CD4-positive, alpha-beta T cell treated with Interleukin-6 at 100 ng/mL for 8 hours (primary cell): ENCODE measurements at places on chromosomes 13 and 19.

- DNase-seq, result no peak
Observed at GRCh38 chr19:32346901-32347300, 1.5 kb downstream of the ZNF507 start.

DNA sequence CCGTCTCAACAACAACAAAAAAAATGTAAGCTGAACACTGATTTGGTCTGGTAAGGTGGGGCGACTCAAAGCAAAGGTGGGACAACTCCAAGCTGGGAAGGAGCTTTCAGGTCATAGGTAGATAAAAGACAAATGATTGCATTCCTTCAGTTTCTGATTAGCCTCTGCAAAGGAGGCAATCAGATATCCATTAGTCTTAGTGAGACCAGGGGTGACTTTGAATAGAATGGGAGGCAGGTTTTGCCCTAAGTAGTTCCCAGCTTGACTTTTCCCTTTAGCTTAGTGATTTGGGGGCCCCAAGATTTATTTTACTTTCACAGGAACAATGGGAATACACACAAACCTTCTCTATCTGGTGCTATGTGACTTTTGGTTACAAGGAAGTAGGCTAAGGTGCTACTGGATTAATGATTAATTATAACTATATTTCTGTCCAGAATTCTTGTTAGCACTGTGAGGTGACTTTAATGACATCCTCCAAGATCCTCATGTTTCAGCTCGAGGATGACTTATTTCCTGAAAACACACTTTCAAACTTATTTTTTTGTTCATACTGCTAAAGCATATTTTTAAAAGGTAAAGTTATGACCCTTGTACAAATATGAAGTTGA lies 10.6 kb upstream of the MTRF1 start:
- DNase-seq, result no peak

- DNase-seq, result no peak
Observed at GRCh38 chr13:26829716-26830115, 69.1 kb upstream of the GPR12 start.

DNA sequence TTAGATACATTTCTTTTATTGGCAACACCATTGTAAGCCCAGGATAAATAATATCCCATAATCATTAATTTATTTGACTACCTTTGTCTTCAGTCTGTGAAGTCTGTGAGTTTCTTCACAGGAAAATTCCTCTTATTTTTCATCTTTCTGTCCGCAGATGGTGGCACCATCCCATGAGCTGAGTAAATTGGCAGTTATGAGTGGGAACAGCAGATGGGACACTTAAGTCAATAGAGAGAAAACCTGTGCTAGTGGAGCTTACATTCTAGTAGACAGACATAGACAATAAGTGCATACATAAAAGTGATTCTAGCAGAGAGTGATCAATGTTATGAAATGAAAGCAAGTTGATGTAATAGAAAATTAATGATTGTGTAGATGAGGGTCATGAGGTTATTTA lies 638.2 kb upstream of the MIR17HG start:
- DNase-seq, result no peak

- peak; percentile 32 for DNase-seq
Observed at GRCh38 chr13:75372517-75372916, 109.5 kb downstream of the TBC1D4 start.

GRCh38 chr13:20477394-20477793 lies 48.3 kb downstream of the CRYL1 start:
- DNase-seq, result no peak

DNA sequence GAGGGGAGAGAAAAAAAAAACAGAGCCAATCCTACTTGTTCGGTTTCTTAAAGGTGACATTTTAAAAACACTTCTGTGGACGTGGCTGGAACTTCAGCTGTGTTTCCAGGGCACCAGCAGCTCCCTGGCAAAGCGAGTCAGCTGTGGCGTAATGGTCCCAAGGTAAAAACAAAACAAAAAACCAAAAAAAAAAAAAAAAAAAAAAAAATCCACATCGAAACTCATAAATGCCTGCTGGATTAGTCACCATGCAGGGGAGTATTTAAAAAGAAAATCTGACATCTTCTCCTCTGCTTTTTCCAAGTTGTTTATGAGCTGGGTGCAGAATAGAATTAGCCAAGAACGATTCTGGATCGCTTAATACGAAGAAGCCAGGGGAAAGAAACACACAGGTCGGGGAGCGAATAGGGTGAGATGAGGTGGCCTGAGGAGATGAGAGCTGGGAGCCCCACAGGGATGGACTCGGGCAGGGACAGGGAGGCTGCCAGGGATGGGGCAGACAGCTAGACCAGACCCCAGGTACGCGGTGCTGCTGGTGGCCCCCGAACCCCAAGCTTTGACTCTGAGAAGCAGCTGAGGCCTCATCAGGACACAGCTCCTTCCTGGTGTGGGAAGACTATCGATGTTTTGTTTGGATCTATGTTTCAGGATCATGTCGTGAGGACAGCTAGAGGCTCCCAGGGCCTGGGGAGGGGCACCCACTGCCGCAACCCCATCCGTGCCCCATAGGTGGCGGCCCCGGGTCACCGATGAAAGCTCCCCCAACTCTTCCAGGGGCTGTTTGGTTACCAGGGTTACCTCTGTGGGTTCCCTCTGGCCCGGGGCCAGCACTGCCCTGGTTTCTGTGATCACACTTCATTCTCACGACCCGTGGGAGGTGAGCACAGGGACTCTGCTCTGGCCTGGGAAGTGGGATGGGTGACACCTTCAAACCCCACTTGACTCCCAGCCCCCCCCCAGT lies 3.1 kb upstream of the CTXN1 start:
- DNase-seq, result peak; percentile 47

DNA sequence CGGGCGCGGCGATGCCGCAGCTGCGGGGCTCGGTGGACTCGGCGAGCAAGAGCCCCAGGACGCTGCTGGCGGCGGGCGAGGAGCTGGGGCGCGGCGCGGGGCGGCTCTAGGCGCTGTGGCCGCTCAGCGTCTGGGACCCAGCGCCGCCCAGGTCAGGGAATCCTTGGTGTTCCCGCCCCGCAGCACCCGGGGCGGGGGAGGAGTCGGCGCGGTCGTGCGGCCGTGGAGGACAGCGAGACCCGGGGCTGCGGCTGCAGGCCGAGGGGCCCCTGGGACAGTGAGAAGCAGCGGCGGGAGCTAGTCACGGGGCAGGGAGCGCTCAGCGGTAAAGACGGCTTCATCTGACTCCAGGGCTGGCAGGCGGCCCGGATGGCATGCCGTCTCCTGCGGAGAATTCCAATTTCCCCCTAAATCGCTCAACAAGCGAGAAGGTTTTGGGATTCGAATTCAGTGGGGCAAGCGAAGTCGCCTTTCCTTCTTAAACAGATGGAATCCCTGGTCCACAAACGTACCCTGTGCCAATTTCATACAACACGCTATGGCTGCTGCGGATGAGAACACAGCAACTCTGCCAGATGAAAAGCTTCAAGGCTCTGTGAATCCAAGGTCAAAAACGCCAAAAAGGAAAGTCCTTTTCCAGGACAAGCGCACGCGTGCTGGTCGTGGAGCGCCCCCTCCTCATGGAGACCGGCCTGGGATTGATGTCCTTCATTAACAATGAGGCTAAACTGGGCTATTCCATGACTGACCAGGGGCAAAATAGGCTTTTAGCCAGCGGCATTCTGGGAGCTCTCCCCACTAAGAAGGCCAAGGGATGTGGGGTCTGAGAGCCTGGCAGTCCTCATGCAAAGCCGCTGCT lies 4.2 kb upstream of the ZSCAN4 start:
- no peak for DNase-seq

GRCh38 chr19:11142528-11143171 lies 12.9 kb downstream of the SPC24 start:
- DNase-seq, result no peak

GRCh38 chr19:1270213-1270853 lies 1.2 kb downstream of the CIRBP start:
- no peak for DNase-seq

GRCh38 chr13:36998624-36999041 lies 507 bp downstream of the ALG5 start:
- no peak for DNase-seq

- DNase-seq, result no peak
Observed at GRCh38 chr13:106906426-106906996, 338.6 kb upstream of the ARGLU1 start.

GRCh38 chr13:41365631-41366030 lies 54.6 kb downstream of the NAA16 start:
- no peak for DNase-seq

DNA sequence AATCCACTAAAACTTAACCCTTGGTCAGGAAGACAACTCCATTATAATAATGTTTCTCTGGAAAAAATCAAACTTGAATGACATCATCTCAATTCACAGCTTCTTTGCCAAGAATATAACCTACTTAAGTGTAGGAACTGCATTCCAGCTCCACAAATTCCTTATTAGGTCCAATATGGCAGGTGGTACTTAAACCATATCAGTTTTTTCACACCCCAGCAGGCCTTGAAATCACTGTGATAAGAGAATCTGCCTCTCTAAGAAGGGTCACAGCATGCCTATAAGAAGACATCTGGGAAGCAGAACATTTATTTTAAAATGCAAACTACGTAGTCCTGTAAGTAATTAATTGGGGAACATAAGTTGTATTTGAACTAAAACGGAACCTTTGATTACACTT lies 687.8 kb downstream of the DIAPH3 start:
- no peak for DNase-seq

DNA sequence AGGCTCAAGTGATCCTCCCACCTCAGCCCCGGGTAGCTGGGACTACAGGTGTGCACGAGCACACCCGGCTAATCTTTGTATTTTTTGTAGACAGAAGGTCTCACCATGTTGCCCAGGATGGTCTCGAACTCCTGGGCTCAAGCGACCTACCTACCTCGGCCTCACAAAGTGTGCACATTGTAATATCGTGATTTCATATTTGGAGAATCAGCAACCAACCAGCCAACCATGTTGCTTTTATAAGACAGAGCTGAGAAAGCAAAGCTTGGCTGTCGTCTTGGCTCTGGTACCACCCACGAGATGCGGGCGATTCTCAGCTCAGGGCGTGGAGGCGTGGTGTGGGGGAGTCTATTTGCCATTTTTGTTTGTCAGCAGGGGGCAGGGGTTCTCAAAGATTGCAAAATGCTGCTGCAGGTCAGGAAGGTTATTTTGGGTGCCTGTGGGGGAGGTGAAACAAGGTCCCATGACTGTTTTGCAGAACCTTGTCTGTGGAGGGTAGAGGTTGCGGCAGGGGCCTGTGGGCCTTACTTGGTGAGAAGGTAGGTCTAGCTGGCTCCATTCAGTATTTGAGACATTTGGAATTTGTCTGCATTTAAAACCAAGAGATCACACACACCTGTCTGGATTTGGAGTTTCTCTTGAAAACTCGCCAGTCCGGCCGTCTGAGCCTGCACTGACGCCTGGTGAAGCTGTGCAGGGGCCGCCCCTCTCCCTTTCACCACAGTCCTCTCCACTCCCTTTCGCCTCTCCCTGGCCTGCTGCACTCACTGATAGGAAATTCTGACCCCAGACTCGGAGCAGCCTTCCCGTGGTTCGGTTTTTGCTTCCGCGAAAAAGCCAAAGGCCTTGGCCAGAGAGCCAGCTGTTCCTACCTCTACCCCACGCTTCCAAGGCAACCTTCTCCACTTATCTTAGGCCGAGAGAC lies 15.4 kb downstream of the TNFAIP8L1 start:
- no peak for DNase-seq

- no peak for DNase-seq
Observed at GRCh38 chr13:50592412-50593155, 250.9 kb downstream of the DLEU7 start.

GRCh38 chr19:10111405-10111811 lies at the start of gene P2RY11:
TSS of gene P2RY11 (plus strand) at chr19:10111693. CDS start at chr19:10111722, 29 bp downstream.
- no peak for DNase-seq

DNA sequence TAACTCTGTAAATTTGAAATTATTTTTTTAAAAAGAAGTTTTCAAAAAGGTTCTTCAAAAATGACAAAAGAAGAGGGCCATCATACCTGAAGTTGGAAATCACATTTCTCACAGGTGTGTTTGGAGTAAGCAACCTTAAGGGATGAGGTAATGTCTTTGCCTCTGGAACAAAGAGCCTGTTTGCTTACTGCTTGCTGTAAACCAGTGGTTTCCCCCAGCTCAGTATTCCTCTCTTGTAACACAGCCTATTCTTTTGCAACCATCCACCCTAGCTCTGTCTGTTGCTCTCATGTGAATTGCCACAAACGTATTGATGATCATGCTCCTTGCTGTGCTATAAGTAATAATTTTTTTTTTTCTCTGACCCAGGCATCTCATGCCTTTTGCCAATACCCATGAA lies 38.1 kb downstream of the UCHL3 start:
- DNase-seq, result no peak

DNA sequence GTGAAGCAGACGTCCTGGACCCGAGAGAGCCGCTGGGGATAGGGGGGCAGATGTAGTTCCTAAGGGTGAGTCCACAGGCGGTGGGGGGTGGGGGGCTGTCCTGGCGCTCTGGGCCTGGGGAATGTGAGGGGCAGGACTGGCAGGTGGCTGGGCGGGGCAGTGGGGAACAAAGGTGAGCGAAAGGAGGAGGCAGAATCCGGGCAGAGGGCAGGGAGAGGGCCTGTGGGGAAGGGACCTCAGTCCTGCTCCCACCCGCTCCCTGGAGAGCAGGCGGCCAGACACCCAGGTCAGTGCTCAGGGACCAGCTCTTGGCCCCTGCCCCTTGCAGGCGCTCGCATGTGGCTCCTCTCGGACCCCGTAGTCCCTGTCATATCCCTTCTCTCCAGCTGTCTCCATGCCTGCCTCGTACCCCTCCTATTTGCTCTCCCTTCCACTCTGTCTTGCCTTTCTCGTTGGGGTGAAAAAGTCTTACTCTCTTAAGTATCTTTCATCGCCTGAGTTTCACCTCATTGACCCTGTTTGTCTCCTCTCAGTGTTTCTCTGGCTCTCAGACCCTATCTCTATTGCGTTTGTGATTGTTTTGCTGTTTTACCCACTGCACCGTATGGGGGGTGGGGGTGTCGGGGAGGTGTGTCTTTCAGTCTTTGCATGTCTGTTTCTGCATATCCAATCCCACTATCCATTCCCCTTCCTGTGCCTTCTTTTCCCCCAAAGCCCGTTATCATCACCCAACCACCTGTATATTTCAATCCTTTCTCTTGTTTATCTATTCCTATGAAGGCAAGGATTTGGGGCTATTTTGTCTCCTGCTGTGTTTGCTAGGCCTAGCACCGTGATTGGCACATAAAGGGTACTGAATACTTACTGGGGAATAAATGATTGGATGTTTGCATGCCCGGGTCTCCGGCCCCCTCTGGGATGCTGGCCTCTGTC lies 5.8 kb downstream of the SPHK2 start:
- no peak for DNase-seq

- no peak for DNase-seq
Observed at GRCh38 chr13:51317262-51317661, 22.2 kb upstream of the SERPINE3 start.

- no peak for DNase-seq
Observed at GRCh38 chr19:29974701-29975100, 32.7 kb downstream of the URI1 start.

DNA sequence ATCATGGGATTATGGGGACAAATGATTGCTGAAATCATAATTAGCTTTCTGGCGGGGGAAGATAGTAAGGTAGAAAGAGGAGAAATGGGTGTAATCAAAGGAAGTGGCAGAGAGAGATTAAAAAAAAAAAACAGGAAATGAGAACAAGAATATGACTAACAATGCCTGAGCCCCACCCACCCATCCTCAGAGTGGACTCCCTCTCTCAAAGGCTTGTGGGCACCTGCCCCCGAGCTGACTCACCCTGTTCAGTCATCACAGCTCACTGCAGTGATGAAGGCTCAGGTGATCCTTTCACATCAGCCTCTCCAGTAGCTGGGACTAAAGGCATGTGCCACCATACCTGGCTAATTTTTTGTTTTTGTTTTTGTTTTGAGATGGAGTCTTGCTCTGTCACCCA lies 26.4 kb upstream of the TPT1 start:
- DNase-seq, result peak; percentile 95

GRCh38 chr19:8404391-8405151 lies 8.5 kb upstream of the MARCHF2 start:
- no peak for DNase-seq
